ENCODE measurements at places on chromosomes 4 and X.

DNA sequence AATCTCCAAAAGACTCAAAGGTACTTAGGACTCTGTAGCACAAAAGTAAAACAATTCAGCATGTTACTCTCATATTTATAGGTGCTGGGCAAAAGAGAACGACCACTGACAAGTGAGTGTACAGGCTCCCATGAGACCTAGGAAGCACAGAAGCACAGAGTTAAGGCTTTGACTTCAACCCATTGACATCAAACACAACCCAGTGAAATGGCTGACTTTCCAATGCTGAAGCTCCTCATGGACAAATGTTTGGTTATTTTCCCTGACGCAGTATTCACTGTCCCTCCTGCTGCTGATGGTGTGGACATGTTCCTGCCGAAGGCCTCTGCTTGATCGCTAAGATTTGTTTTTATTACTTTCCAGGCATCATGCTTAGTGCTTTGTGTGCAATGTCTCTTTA, 148.7 kb downstream of the TSPAN5 start:
- DNase-seq: no peak

DNA sequence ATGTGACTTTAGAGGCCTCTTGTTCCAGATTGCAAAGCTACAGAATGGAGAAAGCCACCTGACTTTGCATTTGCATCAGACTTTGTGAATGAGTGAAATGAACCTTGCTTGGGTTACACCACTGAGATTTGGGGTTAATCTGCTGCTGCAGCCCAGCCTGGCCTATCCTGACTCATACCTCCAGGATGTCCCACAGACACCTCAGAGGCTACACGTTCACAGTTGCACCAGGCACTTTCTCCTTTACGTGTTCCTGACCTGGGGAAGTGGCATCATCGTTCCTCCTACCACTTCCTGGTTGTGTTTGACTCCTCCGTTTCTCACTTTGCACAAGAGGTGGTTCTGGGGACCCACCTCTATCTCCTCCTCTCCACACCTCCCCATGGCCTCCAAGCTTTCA, 9.2 kb upstream of the SORCS2 start:
- no peak for DNase-seq

DNA sequence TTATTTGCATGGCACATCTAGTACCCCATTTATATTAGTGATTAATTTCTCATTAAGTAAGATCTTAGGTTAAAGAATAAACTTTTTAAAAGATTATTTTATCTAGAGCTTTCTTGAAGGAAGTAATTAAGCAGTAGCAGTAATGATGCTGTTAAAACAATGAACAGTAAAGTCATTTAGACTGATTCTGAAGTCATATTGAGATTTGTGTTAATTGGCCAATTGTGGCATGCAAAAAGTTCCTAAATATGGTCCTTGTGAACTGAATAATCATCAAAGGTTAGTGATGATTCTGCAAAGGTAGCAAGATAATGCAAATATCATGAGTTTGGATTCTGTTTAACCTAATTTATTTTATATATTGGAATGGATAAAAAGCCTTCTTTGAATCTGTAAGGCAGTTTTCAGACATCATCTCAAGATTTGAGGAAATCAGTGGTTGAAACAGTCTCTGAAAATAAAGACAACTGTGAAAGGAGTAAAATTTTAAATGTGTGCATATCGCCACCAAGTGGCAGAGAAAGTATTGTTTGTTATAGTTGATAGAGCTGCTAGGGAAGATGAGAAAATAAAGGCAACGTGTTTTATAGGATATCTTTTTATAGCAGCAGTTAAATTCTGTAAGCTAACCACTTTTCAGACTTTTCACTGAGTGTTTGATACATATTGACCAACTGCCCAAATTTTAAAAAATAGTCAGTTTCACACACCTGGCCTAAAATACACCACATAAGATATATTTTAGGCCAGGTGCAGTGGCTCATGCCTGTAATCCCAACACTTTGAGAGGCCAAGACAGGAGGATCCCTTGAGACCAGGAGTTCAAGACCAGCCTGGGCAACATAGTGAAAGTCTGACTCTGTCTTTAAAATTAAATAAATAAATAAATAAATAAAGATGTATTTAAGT, 79.6 kb downstream of the CCKAR start:
- peak; percentile 30 for DNase-seq

DNA sequence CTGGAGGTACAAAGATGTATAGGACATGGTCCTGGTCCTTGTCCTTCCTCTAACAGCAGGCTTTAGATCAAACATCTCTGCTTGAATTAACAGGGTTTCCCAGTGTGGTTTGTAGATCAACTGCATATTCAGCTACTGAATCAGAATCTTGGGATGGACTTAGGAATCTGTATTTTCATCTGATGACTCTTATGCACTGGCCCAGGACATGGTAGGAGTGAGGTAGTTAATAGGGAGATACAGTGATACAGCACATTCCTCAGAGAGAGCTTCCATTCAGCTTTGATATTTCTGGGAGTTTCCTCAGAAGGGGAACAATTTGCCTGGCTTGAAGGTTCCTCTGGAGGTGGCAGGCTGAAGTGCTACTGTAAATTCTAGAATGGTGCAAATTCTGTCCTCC, 203.1 kb downstream of the LARP7 start:
- no peak for DNase-seq

- DNase-seq: no peak
Observed at GRCh38 chr4:158775091-158775651, 6.3 kb downstream of the FNIP2 start.

- DNase-seq: no peak
Observed at GRCh38 chr4:110020139-110020538, 107.5 kb downstream of the EGF start.

DNA sequence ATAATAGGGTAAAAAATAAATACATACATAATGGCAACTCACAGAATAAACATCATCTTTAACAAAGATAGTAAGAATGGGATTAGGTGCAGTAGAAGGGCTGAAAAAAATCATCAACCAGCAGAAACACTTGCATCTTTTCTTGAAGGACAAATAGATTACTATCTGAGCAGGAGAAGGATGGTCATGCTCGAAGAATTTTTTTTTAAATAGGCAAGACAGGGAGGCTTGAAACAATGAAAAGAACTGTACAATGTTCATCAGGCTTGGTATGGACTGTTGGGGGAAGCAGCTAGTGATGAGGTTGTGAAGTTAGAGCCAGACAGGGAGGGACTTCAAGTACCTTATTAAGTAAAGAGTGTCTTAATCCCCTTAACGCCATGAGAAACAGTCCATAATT, 167.4 kb upstream of the LDB2 start:
- no peak for DNase-seq

DNA sequence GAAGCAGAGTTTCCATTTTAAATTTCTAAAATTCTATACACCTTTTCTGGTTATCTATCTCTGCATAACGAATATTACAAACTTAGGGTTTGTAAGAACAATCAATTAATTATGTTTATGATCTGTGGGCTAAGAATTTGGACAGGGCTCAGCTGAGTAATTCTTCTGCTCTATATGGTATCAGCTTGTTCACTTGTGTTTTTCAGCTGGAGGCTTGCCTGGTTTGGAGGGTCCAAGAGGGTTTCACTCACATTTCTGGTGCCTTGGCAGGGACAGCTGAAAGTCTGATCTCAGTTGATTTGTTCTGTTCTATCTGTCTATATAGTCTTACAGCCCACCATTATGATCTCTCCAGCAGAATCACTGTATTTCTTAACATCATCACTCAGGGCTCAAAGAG, 57.8 kb upstream of the ADGRA3 start:
- DNase-seq: no peak

DNA sequence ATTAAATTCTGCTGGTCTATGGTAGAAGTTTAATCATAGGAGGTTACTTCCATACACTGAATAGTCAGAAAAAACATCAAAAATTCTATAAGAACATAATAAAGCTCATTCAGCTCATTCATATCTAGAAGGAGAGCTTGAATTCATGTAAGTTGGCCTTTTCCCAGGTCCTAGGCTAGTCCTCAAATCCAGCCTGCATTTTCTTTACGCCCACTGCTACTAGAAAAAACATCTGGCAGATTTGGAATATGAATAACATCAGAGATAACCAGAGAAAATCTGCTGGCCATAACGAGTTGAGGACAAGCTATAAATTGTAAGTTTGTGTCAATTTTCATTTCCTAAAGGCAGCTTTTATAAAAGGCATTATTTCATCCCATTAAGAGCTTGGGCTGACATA, 95.5 kb downstream of the MXRA5 start:
- no peak for DNase-seq

GRCh38 chr4:110512901-110513300, 36.9 kb downstream of the ENPEP start:
- no peak for DNase-seq

DNA sequence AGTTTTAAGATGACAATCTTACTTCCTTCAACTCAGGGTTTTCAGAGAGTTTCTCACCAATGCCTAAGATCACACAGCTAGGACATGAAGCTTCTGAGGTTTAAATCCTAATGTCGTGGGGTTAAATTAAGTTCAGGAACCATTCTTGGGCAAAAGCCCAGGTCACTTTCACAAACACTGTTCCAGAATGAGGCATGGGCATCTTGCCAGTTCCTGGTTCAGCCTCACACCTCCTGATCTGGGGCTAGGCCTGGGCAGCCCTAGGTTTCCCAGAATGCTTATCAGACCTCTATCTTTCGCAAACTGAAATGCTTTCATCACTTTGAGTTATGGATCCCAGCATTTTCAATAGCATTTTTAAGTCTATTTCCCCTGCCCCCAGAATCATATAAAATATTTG, 224.8 kb upstream of the EDA2R start:
- DNase-seq: no peak

DNA sequence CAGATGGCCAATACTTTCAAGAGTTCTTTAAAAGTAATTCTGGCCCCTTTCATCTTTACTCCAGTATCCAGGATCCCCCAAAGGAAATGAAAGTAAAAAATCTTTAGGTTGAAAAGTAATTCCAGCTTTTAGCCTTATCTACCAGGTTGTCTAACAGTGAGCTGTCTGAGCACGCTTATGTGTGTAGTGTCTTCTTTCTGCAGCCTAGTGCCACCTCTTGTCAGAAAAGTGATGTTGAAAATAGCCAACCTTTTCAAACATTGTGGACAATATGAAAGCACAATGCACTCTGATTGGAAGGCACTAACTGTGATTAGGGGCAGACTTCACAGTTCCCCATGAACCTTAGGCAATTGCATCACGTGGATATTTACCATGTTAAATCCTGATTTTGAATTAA, 92.1 kb downstream of the RELL1 start:
- no peak for DNase-seq

DNA sequence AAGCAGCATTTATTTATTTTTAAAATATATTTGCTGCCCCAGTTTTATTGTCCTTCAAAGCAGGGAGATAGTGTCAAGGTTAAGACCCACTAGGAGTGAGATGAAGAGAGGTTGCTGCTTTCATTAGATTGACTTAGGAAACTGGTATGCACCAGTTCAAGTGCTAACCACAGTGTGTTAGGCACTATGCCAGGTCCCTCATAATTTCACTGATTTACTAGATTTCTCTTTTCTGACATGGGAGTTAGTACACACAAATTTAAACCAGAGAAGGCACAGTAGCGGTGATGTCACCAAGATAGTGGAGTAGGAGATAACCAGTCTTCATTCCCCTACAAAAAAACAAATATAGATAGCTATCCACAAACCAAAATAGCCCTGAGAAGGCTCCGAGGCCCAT, 14.3 kb downstream of the RRAGB start:
- no peak for DNase-seq

DNA sequence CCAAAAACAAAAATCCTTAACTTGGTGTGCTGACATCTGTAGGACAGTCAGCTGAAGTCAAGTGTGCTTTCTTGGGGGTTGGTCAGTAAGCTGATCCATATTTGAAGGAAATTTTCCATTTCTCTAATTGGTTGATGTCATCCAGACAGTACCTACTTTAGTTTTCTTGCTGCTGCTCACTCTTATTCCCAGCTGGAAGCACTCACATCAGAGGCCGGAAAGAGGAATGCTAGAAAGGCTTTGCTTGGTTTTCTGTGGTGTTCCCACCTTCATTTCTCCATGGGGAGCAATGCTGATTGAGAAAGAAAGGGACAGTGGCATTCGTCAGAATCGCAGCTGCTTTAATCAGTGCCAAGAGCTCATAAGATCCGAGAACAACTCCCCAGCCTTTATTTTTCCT, 227.0 kb downstream of the C4orf33 start:
- no peak for DNase-seq

GRCh38 chrX:150572206-150572605, 3.8 kb downstream of the MTM1 start:
- no peak for DNase-seq

DNA sequence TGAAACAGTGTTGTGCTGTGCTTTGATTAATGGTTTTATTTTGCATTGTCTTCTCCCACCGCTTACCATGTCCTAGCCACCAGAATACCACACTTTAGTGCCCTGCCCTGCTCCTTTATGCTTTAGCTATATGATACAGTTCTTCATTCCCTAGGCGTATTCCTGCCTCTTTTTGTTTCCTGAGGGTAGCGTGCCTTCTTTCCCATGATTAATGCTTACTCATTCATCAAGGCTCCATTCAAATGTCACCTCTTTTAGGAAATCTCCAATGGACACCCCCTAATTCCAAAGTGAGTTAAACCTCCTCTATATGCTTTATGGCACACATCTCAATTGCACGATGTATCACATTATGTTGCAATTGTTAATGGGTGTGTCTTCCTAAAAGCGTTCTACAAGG, 46.3 kb downstream of the SPANXD start:
- no peak for DNase-seq

All from germinal center (tissue), 1 donor.